ENCODE measurements at places on chromosomes 16 and 17.
A peak's percentile ranks its signal among the peaks of the same experiment; 100 is the strongest.

DNA sequence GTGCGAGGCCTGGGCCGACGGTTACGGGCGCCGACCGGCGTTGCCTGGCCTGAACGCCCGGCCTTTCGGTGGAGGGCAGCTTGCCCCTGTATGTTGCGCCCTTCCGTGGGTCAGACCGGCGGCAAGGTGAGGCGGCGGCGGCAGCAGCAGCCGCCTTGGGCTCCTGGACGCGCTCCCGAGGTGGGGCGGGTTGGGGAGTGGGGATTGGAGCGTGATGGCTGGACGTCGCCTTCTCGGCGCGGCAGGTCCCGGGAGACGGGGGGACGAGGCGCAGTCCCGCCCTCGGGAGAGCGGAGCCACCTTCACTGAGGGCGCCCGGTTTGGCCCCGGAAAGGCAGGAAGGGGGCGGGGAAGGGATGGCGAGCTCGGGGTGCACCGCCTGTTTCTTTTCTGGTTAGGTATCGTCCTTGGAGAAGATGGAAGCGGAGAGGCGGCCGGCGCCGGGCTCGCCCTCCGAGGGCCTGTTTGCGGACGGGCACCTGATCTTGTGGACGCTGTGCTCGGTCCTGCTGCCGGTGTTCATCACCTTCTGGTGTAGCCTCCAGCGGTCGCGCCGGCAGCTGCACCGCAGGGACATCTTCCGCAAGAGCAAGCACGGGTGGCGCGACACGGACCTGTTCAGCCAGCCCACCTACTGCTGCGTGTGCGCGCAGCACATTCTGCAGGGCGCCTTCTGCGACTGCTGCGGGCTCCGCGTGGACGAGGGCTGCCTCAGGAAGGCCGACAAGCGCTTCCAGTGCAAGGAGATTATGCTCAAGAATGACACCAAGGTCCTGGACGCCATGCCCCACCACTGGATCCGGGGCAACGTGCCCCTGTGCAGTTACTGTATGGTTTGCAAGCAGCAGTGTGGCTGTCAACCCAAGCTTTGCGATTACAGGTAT lies 671 bp downstream of the DGKE start:
- DNase-seq, result peak; percentile 54

DNA sequence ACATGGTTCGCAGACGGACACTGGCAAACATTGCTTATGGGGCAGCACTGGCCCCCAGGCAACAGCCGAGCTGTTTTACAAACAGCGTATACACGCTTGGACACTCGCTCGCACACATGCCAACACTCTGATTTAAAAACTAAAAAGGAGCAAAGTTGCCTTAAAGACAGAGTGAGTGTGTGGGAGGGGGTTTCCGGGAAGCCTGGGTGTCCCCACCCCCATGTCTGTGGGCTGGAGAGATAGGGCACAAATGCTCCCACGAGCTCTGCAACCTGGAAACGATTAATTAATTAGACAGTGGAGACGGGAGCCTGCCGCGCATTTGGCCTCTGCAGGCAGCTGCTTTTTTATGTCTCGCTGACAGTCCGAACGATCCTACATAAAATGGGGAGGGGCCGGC lies 107.9 kb upstream of the ZNF469 start:
- no peak for DNase-seq

DNA sequence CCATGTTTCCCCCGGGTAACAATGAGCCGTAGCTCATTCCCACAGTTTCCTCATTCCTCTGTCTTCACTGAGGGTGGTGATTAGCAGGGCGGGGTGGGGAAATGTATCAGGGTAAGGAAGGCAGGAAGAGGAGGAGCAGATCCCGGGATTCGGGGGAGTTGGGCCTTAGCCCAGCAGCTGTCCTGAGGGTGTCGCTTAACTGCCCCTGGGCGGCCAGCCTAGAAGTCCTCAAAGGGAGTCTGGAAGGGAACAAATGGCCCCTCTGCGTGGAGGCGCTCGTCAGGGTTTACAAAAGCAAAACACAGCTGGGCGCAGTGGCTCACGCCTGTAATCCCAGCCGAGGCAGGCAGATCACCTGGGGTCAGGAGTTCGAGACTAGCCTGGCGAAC lies 14.3 kb downstream of the MLYCD start:
- DNase-seq, result no peak

DNA sequence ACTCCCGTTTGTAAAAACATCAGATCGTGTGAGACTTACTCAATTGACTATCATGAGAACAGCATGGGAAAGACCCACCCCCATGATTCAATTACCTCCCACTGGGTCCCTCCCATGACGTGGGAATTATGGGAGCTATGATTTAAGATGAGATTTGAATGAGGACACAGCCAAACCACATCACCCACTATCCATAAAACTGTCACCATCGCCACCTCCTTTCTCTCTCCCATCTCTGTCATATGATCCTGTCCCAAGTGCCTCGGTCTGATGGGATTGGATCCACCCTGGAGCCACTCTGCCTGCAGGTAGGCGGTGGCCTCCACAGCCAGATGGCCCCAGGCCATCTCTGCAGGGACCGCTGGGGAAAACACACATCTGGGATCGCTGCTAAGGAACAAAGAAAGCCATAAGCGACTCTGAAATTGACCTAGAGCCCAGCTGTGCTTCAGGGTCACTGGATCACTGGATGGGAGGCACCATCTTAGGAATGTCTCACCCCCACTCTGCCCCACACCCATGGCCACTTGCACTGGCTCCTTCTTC lies 61.2 kb downstream of the TMEM186 start:
- no peak for DNase-seq

DNA sequence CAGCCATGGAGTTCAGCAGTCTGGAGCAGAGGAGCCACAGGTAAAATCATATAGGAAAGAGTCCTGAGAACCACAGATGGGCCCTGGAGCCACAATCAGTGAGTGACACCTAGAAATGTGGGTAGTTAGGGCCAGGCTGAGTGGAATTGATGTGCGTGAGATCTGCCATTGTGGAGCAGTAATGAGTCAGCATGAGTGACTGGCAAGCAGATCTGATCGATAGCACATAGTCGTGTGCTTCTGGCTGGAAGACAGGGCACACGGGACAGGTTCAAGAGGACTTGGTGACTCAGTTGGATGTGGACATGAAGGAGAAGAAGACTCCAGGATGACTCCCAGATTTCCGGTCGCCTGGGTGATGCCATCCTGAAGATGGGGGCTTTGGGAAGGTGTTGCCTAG lies 12.3 kb downstream of the ADORA2B start:
- DNase-seq, result peak; percentile 18

DNA sequence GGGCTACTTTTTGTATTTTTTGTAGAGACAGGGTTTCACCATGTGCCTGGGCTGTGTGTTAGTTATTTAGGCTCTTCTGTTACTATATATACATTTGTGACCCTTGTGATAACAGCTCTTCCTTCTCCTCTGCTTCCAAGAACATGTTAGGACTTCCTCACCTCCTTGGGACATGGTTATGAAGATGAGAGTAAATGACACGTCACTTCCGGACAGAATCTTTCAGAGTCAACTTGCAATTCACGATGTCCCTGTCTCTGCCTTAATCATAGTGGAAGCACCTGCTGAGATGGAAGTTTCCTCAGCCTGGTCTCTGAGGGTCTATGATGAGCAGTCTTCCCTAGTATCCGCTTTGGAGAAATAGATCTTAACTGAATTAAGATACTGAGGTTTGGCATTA lies 42.9 kb downstream of the CCDC42 start:
- no peak for DNase-seq

- DNase-seq, result no peak
Observed at GRCh38 chr17:52653014-52653413, 494.5 kb upstream of the CA10 start.

- DNase-seq, result no peak
Observed at GRCh38 chr16:6777624-6778023, 555.0 kb upstream of the RBFOX1 start.

DNA sequence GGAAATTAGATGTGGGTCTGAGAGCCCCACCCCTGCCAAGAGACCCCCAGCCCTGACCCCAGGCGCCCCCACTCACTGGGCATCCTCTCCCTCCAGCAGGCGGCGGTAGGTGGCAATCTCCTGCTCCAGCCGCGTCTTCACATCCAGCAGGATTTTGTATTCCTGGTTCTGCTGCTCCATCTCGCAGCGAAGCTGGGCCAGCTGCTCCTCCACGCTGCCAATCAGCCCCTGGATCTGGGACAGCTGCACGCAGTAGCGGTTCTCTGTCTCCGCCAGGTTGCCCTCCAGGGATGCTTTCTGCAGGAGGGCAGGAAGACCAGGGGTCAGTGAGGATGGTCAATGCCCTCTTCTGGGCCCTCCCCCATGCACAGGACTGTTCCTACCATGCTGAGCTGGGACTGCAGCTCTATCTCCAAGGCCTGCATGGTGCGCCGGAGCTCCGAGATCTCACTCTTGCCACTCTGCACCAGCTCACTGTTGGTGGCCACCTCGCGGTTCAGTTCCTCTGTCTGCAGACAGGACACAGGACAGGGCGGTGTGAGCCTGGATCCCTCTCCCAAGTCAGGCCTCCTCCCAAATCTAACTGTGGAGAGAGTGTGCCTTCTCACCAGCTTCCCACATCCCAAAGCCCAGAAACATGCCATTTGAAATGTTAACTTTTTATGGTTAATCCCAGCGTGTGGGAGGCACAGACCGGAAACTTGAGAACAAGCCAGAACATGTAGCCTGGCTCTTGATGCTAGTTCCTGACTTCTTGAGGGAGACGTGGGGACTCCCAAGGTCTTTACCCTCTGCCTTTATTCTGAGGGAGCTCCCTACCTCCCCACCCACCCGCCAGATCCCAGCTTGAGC lies 3.6 kb downstream of the KRT17 start:
- DNase-seq, result no peak

- no peak for DNase-seq
Observed at GRCh38 chr17:60798576-60798975, 120.9 kb downstream of the BCAS3 start.
